ENCODE measurements at places on chromosomes 4 and X.

GRCh38 chr4:80307183-80307735 is 28.3 kb upstream of the CFAP299 start:
- H3K27ac ChIP-seq = no peak overlapping the region
- H3K4me1 ChIP-seq = no peaks in the 10 kb centered on the region
- no peak for DNase-seq
- H3K4me3 ChIP-seq = no peak overlapping the region

DNA sequence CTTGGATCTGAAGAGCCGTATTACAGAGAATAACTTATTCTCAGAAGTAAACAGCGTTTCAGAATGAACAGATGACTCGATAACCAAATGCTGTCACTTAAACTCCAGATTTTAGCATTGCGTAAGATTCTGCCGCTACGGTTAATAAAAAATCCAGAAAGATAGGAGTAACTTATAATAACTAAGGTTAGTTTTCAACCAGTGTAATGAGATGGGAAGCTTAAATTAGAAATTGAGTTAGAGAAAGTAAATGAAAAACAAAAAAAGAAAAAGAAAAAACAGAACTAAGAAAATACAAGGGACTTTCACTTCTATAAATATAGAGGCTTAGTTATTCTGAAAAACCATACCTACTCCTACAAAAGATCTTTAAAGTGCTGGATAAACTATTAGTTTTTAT is 13.1 kb upstream of the PARM1 start:
- peaks cover 2% of the 10 kb centered on the region for H3K36me3 ChIP-seq
- H3K4me3 ChIP-seq = peak overlapping the region; percentile 86
- peaks cover 5% of the 10 kb centered on the region for H3K4me1 ChIP-seq
- H3K27ac ChIP-seq = peak overlapping the region; percentile 89
- H3K27me3 ChIP-seq = peaks cover 3% of the 10 kb centered on the region

DNA sequence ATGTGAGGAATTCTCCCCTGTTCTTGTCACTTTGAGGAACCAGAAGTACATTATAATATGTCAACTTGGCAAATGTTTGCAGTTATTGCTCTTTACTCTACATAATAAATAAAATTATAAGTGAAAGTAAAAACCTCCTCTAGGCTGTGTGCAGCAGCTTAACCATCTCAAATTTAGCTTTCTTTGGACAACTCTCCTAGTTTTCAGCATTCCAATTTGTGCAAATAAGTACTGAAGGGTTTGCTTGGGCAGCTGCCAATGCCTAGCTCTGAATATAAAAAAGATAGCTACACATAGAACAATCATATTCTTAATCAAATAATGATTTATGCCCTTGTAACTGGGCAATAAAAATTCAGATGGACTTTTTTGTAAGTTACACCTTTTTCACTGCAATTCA is 82.5 kb downstream of the GASK1B start:
- H3K36me3 ChIP-seq = no peaks in the 10 kb centered on the region
- H3K27me3 ChIP-seq = no peaks in the 10 kb centered on the region
- H3K27ac ChIP-seq = no peak overlapping the region
- no peak overlapping the region for H3K4me3 ChIP-seq

DNA sequence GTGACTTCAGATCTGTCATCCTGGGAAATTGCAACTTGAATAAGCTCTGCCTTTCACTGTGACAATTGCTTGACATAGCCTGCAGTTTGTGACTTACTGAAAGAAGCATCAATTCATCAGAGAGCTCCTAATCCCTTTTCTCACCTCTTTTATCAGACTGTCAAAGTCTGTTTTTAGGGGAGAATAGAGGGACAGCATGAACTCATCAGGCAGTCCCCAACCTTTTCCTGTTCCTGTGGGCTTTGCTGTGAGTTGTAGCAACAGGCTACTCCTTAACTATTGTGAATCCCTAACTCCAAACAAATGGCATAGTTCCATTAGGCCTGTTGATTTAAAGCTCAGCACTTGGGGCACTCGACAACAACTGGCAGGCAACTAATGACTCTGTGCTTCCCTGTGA is 64.9 kb downstream of the DOCK11 start:
- H3K27me3 ChIP-seq = no peaks in the 10 kb centered on the region
- no peak overlapping the region for H3K4me3 ChIP-seq
- peaks cover 6% of the 10 kb centered on the region for H3K4me1 ChIP-seq
- H3K27ac ChIP-seq = no peak overlapping the region

GRCh38 chr4:80153874-80154544 is 43.3 kb upstream of the PRDM8 start:
- no peak overlapping the region for H3K27ac ChIP-seq
- H3K4me1 ChIP-seq = no peaks in the 10 kb centered on the region
- H3K4me3 ChIP-seq = no peak overlapping the region
- peaks cover 3% of the 10 kb centered on the region for H3K36me3 ChIP-seq

DNA sequence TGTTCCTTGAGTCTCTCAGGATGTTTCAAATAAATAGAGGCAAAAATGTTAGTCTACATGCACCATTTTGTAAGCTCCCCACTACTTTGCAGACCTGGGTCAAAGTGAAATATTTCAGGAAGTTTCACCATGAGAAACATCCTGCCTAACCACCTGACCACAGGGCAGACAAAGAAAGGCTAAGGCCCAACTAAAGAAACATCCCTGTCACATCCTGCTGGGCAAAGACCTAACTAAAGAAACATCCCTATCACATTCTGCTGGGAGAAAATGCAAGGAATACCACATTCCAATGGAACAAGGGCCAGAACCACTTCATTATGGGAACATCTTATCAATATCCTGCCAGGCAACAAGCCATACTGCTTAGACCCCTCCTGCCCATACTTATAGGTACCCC is 1303.4 kb downstream of the TECRL start:
- no peaks in the 10 kb centered on the region for H3K36me3 ChIP-seq
- DNase-seq = no peak
- H3K27ac ChIP-seq = no peak overlapping the region
- H3K4me1 ChIP-seq = no peaks in the 10 kb centered on the region

- H3K36me3 ChIP-seq = peaks cover 6% of the 10 kb centered on the region
- no peak overlapping the region for H3K27ac ChIP-seq
- H3K4me3 ChIP-seq = no peak overlapping the region
- no peaks in the 10 kb centered on the region for H3K4me1 ChIP-seq
- peaks cover 17% of the 10 kb centered on the region for H3K27me3 ChIP-seq
- no peak for DNase-seq
Observed at GRCh38 chr4:3025881-3026280, 48.5 kb downstream of the HTT-AS start.

DNA sequence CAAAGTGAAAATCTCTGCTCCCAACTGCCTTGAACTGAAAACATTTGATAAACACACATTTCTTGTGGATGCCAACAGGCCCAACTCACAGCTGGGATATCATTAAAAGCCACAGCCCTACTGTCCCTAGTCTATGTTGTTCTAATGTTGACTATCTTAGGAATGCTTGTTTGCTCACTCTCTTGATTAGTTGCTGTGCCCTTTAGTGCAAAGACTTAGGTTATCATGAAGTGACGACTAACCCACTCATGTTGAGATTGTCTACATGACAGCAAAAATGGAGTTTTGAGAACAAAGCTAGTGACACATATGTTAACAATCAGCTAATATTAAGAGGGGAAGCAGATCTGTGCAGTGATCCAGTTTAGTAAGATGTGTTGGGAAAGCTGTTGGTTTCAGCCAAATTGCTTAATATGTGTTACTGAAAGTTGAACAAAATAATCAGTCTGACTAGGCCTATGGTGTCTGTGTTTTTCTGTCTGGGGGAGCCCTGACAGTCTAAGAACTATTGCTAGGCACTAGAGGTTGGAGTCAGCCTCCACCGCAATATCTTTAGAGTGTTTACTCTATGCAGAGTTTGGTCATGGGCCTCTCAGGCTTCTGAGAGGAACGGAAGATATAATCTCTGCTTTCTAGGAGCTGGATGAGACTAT is 125.5 kb downstream of the ATG4A start:
- no peaks in the 10 kb centered on the region for H3K27me3 ChIP-seq
- DNase-seq = no peak
- no peaks in the 10 kb centered on the region for H3K4me1 ChIP-seq
- no peak overlapping the region for H3K4me3 ChIP-seq
- H3K27ac ChIP-seq = no peak overlapping the region

DNA sequence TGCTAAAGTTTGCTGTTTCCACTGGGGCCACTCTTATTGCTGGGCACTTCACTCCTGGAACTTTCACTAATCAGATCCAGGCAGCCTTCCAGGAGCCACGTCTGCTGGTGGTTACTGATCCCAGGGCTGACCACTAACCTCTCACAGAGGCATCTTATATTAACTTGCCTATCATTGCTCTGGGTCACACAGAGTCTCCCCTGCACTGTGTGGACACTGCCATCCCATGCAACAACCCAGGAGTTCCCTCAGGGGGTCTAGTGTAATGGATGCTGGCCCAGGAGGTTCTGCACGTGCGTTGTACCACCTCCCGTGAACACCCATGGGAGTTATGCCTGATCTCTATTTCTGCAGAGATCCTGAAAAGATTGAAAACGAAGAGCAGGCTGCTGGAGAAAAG is 41.8 kb upstream of the IQSEC2 start:
- H3K4me3 ChIP-seq = no peak overlapping the region
- DNase-seq = no peak
- peaks cover 10% of the 10 kb centered on the region for H3K4me1 ChIP-seq
- H3K27ac ChIP-seq = no peak overlapping the region
- peaks cover 1% of the 10 kb centered on the region for H3K36me3 ChIP-seq

- no peaks in the 10 kb centered on the region for H3K27me3 ChIP-seq
- no peaks in the 10 kb centered on the region for H3K4me1 ChIP-seq
- no peak for DNase-seq
Observed at GRCh38 chr4:183142571-183143550, 43.8 kb downstream of the WWC2 start.

DNA sequence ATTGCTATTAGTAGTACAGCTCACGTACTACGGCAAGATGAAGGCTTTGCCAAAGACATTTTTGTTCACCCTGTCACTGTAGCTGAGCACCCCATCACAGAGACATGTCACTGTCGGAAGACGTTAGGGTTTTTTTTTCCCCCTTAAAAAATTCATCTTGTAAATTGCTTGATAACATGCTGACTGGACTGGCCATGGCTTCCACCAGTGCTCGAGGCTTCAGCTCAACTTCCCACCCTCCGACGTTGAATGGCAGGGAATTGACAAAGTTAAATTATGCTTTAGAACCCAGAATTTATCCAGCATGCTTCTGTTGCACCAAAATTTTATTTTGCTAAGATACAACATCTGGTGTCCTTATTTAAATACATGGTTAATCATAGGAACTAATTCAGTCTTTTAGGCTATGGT is 707 bp upstream of the OTUD4 start:
- no peaks in the 10 kb centered on the region for H3K36me3 ChIP-seq
- peaks cover 22% of the 10 kb centered on the region for H3K4me1 ChIP-seq

- peaks cover 19% of the 10 kb centered on the region for H3K36me3 ChIP-seq
- no peak overlapping the region for H3K4me3 ChIP-seq
- no peak for DNase-seq
- no peaks in the 10 kb centered on the region for H3K27me3 ChIP-seq
- H3K27ac ChIP-seq = peak overlapping the region; percentile 55
- peaks cover 8% of the 10 kb centered on the region for H3K4me1 ChIP-seq
Observed at GRCh38 chrX:41828826-41829225, 94.5 kb downstream of the CASK start.

DNA sequence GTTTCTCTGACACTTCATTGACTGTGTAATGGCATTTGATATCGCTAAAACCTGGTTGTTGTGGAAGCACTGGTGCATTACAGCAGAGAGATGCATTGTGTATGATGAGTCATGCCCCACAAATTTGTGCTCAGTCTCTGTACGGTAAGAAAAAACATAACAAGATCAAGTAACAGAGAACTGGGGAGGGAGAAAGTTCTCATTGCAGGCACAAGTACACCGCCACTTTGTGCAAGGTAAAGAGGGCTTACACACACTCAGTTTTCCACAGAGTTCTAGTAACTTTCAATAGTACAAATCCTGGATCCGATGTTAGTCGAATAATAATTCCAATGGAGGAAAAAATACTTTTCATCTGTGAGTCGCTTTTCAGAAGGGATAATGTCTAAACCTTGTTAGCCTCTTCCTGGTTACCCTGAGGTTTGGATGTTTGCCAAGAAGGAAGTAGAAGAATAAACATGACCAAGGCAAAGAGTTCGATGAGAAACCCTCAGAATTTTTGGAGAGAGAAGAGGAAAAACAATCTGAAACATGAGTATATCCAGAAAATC is 512.5 kb upstream of the SLIT2 start:
- H3K4me1 ChIP-seq = peaks cover 5% of the 10 kb centered on the region
- H3K4me3 ChIP-seq = no peak overlapping the region
- no peaks in the 10 kb centered on the region for H3K36me3 ChIP-seq

GRCh38 chr4:110712486-110712885 is 89.6 kb upstream of the PITX2 start:
- no peaks in the 10 kb centered on the region for H3K36me3 ChIP-seq
- H3K27ac ChIP-seq = no peak overlapping the region
- no peak for DNase-seq
- peaks cover 3% of the 10 kb centered on the region for H3K4me1 ChIP-seq
- H3K27me3 ChIP-seq = no peaks in the 10 kb centered on the region

DNA sequence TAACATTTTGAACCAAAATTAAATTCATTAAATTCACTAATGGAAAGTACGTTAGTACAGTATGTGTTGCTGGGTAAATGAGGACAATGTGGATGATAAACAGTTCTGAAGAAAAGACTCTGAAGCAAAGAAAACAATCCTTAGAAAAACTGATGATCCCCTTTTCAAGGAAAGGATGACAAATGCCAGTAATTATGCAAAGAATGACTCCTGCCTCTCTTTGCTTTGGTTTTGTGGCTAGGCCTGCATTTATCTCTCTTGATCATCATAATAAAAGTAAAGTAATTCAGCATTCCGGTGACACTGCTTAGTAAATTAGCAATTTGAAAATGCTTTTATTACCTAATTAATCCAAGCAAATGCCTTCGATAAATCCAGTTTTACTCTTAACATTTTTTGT is 652.2 kb upstream of the DIPK2B start:
- H3K4me1 ChIP-seq = peaks cover 6% of the 10 kb centered on the region
- no peak for DNase-seq
- peaks cover 5% of the 10 kb centered on the region for H3K27me3 ChIP-seq
- H3K4me3 ChIP-seq = no peak overlapping the region
- no peak overlapping the region for H3K27ac ChIP-seq

- H3K36me3 ChIP-seq = no peaks in the 10 kb centered on the region
- peaks cover 11% of the 10 kb centered on the region for H3K27me3 ChIP-seq
- H3K27ac ChIP-seq = no peak overlapping the region
- DNase-seq = no peak
- H3K4me1 ChIP-seq = no peaks in the 10 kb centered on the region
- no peak overlapping the region for H3K4me3 ChIP-seq
Observed at GRCh38 chr4:27101126-27101525, 240.5 kb downstream of the STIM2 start.

GRCh38 chr4:135672202-135672601 is 1470.6 kb upstream of the PABPC4L start:
- no peaks in the 10 kb centered on the region for H3K36me3 ChIP-seq
- no peaks in the 10 kb centered on the region for H3K4me1 ChIP-seq
- no peak overlapping the region for H3K27ac ChIP-seq
- no peaks in the 10 kb centered on the region for H3K27me3 ChIP-seq
- no peak overlapping the region for H3K4me3 ChIP-seq
- DNase-seq = no peak

- H3K36me3 ChIP-seq = no peaks in the 10 kb centered on the region
- H3K4me1 ChIP-seq = no peaks in the 10 kb centered on the region
Observed at GRCh38 chrX:147736045-147736444, 175.7 kb upstream of the FMR1 start.

GRCh38 chr4:89558147-89558546 is 250.5 kb upstream of the GPRIN3 start:
- H3K4me1 ChIP-seq = no peaks in the 10 kb centered on the region
- no peaks in the 10 kb centered on the region for H3K27me3 ChIP-seq
- no peak overlapping the region for H3K27ac ChIP-seq
- no peak overlapping the region for H3K4me3 ChIP-seq
- DNase-seq = no peak

- no peak overlapping the region for H3K4me3 ChIP-seq
- no peak overlapping the region for H3K27ac ChIP-seq
- peaks cover 18% of the 10 kb centered on the region for H3K4me1 ChIP-seq
- DNase-seq = no peak
Observed at GRCh38 chr4:143383005-143383574, 46.4 kb downstream of the GAB1 start.
